CMK (cell line): ENCODE measurements at places on chromosomes 5 and 9.

- no peak for DNase-seq
Measured at GRCh38 chr5:147466360-147466980, 43.4 kb downstream of the DPYSL3 start.

- DNase-seq = no peak
Measured at GRCh38 chr5:150131978-150132694, 23.5 kb downstream of the PDGFRB start.

GRCh38 chr9:81902626-81903025, 25.6 kb upstream of the SPATA31D4 start:
- DNase-seq = no peak

DNA sequence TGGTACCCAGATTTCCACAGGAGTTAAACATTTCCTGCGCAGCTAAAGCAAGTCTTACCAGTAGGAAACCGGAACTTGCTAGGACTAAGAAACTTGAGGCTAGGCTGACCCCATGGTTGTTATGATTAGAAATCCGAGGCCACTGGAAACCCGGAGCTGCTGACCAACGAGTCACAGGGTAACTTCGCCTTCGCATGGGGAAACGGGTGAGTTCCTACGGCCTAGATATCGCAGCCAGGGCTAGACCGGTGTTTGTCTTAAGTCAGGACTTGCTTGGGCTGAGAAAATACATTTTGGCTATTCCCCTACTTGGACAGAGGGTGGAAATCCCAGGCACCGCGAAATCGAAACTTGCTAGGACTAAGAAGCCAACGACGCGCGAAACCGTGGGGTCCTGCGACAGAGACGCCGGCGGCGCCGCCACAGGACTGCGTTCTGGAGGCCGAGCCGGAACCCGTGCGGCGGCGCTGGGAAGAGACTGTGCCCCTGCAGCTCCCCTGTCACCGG, 1.6 kb upstream of the ANXA2R start:
- no peak for DNase-seq

- DNase-seq = no peak
Measured at GRCh38 chr9:137311171-137311985, 9.3 kb upstream of the NRARP start.

GRCh38 chr5:159049844-159050315, 49.8 kb downstream of the EBF1 start:
- DNase-seq = no peak
